Fibroblast of skin of back (primary cell): ENCODE measurements at places on chromosomes 5 and 9.
A peak's percentile ranks its signal among the peaks of the same experiment; 100 is the strongest.

DNA sequence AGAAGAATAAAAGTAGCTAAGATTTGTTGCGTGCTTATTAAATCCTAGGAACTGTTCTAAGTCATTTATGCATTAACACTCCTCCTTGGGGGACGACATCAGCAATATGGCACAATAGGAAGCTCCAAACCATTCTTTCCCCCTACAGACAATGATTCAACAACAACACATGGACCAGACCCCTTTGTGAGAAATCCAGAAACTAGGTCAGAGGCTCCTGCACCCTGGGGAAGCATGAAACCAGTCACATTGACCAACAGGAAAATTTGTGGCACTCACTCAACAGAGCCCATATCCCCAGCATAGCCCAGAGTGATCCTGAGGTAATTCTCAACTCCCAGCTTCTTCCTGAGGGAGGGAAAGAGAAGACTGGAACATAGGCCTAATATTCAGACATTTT is 294.4 kb downstream of the HINT1 start:
- peak; percentile 23 for DNase-seq

- peak; percentile 48 for DNase-seq
Measured at GRCh38 chr9:83620841-83621636, 1.9 kb upstream of the IDNK start.

DNA sequence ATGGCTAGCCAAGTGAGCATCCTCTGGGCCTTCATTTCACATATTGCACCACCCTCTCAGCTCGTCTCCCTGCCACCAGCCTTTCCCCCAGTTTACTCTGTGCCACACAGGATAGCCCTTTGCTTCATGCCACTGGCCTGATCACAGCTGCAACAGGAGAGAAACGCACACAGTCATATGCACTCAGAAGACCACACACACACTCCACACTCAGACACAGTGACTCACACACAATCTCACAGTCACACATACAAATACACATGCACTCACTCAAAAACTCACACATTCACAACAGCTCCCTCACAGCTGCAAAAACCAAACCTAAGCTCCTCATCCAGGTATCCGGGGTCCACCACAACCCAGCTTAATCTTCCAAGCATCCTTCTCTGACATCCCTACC is 38.7 kb downstream of the TTC39B start:
- DNase-seq = no peak

GRCh38 chr9:18776836-18777820 is 255.9 kb downstream of the SAXO1 start:
- DNase-seq = no peak

GRCh38 chr9:130508218-130508617 is 63.5 kb downstream of the ASS1 start:
- no peak for DNase-seq

DNA sequence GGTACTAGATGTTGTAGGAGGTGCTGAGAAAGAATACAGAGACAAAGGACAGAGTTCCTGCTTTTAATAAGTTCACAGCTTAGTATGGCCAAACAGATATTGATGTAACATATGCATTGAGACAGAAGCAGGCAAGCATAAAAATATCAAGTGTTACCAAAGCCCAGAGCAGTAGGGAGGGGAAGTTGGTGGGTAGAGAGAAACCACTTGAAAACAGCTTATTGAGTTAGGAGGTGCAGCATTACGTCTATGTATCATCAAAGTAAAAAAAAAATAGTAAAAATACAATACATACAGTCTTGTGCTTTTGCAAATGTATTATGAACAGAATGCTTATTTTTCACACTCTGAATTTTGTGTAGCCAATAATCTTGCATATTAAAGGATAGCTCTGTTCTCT is 441.8 kb upstream of the SGCD start:
- DNase-seq = no peak

DNA sequence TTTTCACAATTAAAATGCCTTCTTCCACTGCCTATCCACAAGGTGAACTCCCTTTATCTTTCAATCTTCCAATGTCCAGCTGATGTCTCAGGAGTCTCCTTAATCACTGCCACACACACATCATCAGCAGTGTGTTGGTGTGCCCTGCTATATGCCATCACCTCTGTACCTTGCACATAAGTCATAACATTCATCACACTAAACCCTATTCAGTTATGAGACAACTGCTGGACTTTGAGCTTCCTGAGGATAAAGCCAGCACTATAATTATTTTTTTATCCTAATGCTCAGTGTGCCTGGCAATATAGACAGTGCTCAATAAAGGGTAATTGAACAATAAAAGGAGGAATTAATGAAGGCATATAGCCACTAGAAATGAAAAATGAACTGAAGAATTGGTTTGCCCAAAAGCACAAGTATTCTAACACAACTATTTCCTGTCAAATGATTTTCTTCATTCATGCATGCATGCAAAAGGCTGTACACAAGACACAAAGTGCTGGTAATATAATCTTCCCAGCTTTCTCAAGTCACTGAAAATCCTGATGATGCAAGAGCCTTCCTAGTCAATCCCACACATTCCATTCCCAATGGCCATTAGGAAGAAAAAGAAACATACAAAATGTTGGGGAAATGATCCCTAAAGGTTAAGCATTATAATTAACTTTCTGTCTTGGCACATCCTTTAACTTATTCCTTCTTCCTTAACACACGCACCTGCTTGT is 32.4 kb downstream of the LPAR1 start:
- peak; percentile 41 for DNase-seq

- DNase-seq = no peak
Measured at GRCh38 chr9:93207860-93208734, 24.2 kb downstream of the WNK2 start.

DNA sequence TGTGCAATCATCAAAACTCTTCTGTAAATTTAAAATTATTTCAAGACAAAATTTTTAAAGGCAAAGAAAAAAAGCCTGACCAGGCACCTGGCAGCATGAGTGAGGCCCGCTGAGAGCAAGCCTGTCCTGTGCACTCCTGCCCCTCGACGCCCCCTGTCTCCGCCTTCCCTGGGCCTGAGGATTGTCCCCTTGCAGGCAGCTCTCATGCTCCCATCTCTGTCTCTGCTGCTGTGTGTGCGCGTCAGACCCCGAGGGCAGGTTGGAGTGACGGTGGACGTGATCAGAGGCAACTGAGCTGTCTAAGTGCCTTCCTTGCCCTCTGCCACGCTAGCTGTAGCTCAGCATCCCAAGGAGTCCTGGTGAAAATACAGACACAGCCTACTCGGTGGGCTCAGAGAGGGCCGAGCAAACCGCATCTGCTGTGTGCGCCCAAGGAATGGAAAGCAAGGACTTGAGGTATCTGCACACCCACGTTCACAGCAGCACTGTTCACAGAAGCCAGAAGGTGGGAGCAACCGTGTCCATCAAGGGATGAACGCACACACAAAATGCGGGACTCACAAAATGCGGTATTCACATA is 65.5 kb downstream of the SECISBP2 start:
- DNase-seq = no peak

DNA sequence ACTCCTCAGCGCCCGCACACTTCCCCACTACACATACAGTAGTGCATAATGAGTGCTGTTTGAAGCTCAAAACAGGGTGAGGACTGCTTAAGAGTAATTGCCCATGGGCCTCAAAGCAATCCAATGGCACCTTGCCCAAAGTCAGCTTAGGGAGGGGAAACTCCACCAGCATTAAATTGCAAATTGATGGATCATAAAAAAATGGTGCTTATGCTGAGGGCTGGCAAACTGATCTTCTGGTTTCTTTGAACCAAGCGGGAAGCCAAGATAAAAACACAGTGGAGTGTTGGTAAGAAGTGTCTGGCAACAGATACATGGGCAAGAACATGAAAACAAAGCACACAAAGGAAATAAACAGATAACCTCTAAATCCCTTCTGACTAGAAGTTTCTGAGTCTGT is 28.0 kb downstream of the TLE1 start:
- no peak for DNase-seq

DNA sequence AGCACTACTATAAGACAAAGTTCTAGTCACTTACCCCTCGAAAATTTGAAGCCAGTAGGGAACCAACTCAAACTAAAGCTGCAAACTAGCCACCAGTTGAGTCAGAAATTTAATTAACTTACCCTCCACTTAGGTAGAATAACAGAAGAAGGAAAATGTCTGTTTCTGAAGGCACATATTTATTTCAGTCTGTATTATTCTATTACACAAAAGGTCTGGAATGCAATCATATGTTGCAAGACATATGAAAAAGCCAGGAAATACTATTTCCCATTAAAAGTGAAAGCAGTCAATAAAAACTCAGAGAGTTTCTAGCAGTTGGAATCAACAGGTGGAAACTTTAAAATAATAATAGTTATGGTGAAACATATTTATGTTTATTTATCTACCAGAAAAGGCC is 79.2 kb upstream of the SLCO4C1 start:
- no peak for DNase-seq

- DNase-seq = no peak
Measured at GRCh38 chr5:102049517-102049916, 246.6 kb downstream of the SLCO4C1 start.

DNA sequence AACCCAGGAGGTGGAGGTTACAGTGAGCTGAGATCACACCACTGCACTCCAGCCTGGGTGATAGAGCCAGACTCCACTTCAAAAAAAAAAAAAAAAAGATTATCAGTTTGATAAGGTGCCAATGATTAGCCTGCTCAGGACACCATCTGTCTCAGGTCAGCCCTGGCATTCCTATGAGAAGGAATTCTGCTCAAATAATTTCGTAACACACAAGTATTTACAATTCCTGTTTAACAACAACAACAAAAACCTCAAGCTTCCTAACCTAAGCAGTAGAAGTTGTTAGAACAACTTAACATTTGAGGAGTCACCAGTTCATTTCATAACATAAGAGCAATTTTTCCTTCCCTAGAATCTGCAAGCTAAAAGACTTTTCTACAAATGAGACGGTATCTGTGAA is 85.0 kb downstream of the LHFPL2 start:
- DNase-seq = no peak

DNA sequence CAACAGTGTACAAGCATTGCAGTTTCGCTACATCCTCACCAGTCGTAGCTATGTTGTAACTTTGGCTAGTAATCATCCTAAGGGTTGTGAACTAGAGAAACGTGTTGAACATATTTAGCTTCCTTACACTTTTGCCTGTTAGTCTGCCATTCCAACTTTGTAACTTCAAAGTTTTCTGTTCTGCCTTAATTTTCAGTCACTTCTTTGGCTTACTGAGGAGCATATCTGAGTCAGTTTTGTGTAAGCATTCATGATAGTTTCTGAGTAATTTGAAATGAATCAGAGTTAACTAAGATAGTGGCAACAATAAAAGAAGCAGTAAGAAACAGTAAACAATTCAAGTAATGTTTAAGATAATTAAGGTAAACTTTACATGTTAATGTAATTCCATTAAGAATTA is 58.9 kb upstream of the MCCC2 start:
- no peak for DNase-seq

DNA sequence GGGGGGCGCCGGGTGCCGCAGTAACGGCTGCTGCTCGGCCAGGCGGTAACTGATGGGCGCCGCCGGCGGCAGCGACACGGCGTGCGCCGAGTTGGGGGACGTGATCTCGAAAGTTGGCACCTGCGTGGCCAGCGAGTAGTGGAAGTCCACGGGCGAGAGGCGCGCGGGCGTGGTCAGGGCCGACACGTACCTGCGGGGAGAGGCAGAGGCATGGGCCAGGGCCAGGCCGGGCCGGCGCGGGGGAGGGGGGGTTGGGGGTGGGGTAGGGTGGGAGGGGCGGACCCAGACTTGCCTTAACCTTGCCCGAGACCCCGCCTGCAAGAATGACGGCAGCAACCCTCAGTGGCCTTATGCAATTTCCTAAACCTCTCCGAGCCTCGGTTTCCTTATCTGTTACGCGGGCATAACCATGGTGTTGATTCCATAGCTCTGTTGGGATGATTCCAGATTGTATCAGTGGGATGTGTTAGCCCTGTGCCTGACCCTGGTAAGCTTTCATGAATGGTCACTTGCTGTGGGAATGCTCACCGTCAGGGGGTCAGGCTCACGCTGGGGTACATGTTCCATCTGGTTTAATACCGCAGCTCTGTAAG is 53.0 kb downstream of the PSD2 start:
- DNase-seq = no peak

GRCh38 chr5:101585366-101585765 is 682.3 kb upstream of the ST8SIA4 start:
- no peak for DNase-seq

DNA sequence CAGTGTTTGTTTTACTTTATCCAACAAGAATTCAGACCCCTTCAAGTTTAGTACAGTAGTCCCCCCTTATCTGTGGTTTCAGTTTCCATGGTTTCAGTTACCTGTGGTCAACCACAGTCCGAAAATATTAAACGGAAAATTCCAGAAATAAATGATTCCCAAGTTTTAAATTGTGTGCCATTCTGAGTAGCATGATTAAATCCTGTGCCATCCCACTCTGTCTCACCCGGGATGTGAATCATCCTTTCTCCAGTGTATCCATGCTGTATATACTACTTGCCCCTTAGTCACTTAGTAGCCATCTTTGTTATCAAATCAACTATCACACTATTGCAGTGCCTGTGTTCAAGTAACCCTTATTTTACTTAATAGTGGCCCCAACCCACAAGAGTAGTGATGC is 153.8 kb upstream of the RASA1 start:
- peak; percentile 96 for DNase-seq

- DNase-seq = no peak
Measured at GRCh38 chr5:44935262-44935661, 126.5 kb downstream of the MRPS30 start.

- no peak for DNase-seq
Measured at GRCh38 chr9:114261026-114261425, 61.9 kb upstream of the ORM1 start.

GRCh38 chr5:22514231-22514630 is 338.9 kb downstream of the CDH12 start:
- DNase-seq = no peak

- DNase-seq = no peak
Measured at GRCh38 chr9:124222918-124223720, 34.6 kb upstream of the NEK6 start.

DNA sequence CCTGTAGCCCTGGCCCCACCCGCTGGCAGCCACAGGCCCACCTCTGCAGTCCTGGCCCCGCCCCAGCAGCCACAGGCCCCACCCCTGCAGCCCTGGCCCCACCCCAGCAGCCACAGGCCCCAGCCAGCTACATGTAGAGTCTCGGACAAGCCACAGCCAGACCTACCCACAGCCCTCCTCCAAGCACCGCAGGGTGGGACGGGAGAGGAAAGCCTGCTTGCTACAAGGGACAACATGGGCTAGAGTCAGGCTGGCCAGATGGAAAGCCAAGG is 49.5 kb upstream of the SARDH start:
- peak; percentile 12 for DNase-seq

DNA sequence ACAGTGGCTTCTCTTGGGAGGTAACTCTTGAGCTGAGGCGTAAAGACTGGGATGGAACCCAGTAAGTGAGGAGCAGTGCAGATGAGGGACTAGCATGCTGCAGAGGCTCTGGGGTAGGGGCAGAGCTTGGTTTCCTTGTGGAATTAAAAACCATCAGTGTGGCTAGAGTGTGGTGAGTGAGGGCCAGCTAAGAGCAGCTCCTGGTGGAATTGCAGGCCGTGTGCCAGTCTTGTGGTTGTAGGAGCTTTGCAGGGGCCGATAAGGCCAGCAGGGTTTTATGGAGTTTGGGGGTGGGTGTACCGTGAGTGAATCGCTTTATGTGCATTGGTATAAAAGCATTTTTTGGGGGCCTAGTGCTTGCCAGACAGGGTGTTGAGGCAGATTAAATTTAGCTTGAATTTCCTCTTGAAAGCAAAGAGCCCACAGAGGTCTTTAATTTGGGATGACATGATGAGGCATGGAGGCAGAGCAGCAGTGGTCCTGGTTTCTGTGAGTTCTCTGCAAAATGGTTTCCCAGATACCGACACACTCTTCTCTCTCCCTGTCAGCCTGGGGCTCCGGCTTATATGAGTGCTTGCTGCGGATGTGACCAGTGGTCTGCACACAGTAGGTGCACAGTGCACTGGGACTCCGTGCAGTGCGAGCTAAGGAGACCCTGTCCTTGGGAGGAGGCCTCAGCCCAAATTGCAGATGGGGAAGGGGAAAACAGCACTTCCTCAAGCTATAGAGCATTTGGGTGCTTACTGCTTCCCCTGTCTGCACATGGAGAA is 176.4 kb upstream of the PITX1 start:
- DNase-seq = no peak
